ENCODE measurements at places on chromosomes 4 and X.

DNA sequence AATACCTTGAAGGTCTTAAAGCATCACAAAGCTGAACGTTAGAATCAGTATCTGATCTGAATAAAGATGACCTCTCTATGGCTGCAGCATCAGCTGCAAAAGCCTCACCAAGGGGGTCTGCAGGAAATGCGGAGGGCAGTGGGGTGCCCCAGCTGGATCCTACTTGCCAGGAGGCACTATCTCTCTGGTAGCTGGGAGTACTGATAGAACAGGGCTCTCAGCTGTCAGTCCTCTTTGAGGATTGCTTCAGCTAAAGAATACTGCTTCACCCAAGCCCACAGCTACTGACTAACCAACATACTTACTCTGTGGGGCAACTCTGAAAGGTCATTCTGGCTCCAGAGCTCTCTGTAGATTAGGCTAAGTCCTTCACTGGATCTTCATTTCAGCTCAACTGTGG lies 112.5 kb upstream of the ZFP42 start:
- no peak for DNase-seq

DNA sequence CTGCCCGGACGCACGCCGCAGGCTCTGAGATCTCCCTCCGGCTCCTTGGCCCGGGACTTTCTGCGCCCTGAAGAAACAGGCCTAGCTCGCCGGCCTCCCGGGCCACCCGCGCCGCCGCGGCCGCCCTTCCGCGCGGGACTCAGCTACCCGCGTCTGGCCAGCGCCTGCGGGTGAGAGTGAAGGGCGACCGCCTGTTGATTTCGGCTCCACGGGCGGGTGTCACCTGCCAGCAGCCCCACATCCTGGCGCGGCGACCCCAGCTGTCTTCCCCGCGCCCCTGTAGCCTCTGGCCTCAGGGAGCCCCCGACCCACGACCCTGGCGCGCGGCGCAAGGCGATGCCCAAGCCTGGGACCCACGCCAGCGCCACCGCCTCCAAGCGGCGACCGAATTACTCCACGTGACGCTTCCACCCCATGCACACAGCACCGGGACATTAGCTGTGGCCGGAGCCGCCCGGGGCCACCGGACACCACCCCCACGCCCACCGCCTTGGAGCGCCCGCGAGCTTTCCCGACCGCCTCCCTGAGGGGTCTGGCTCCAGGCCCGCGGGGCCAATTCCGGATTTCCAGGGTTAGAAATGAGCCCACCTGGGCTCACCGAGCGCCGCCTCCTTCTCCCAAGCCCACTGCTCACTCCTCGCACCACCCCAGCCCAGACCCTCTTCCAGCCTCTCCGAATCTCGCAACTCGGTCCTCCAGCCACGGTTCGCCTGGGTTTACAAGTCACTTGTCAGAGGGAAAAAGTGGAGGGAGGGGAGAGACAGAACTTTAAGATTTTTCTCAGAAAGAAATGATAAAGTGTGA lies 10.2 kb downstream of the ARX start:
- DNase-seq, result no peak

GRCh38 chrX:42751573-42751972 lies 26.4 kb downstream of the PPP1R2C start:
- no peak for DNase-seq

DNA sequence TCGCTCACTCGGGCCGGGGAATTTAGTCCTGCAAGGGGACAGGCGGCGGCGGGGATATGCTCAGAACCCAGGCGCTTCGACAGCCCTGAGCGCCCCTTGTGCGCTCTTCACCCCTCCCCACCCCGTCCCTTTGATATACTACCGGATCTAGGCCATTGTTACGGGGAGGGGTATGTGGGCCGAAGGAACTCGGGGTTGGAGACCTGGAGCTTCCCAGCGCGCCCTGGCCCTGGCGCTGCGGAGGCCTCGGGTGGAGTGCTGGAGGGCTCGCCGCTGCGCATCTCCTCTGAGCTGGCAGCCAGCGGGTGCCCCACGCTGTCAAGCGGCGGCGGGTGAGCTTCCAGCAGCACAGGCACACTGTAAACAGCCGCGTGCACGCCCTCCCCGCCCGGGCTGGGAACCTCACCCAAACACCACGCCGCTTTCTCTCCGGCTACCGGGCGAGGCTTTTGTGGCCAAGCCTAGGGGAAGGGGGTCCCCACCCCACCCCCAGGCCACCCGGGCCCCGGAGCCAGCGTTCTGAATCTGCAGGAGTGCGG lies 54.5 kb upstream of the BCOR start:
- DNase-seq, result no peak

GRCh38 chr4:184273166-184274147 lies 55.8 kb upstream of the ENPP6 start:
- DNase-seq, result no peak

GRCh38 chr4:148007792-148008191 lies 275.9 kb downstream of the ARHGAP10 start:
- no peak for DNase-seq

DNA sequence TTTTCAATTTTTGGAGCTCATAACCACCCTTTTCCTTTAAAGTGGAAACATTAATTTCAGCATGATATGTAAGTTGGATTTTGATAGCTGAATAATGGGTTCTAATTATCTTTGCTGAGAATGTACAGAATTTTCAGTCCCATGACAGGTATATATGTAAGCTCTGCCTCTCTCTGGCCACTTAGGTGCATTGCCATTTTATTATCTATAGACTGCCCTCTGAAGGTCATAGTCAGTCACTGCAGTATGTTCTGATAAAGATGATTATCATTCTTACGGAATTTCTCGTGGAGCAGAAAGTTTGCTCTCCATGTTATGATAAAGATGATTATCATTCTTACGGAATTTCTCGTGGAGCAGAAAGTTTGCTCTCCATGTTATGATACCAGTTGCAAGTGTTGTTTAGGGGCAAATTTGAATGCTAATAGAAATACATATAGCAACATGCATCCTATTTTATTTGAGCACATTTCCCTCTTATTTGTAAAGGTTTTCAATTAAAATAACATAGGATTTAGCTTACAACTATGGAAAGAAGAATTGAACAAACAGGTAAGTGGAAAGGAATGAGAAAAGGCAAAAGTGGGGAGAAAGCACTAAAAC lies 10.4 kb downstream of the AFP start:
- no peak for DNase-seq

DNA sequence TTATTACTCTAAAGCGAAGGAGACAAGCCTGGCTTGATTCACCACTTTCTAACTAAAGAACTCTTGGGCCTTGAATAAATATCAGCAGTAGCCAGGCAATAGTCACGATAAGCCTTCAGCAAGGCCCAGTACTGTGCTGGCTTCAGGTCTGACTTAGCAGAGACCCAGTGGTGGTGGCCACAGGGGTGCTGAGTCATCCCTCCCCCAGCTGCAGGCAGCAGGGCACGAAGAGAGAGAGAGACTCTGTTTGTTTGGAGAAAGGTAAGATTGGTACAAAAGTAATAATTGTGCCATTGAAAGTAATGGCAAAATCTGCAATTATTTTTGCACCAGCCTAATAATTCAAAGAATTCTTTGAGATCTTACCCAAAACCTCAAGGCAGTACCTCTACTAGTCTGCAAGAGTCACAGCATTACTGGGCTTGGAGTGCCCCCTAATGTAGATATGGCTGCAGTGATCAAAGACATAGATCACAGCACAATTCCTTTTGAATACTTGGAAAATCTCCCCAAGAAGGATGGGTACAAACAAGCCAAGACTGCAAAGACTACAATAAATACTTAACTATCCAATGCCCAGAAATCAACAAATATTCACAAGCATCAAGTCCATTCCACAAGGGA lies 159.5 kb upstream of the USP38 start:
- no peak for DNase-seq

DNA sequence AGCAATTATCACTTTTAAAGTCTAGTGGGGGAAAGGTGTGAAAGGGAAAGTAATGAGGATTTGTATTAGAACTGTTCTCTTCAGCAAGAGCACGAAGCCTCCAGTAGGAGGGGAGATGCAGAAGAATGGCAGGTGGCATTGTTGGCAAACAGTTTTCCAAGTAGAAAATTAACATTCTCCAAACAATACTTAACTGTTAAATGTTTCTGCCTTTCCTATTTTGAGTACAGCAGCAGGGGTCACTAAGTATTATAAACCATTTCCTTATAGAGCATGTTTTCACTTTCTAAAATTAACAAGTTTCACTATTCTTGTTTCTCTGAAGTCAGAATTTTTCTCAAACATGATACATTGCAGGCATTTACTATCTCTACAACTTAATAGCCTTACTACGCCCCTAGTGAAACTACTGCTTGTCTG lies 58.7 kb downstream of the LEF1 start:
- no peak for DNase-seq

- no peak for DNase-seq
Observed at GRCh38 chr4:77921701-77922100, 59.1 kb downstream of the MRPL1 start.

- DNase-seq, result no peak
Observed at GRCh38 chr4:109631532-109632108, 71.6 kb downstream of the MCUB start.

GRCh38 chr4:100428051-100428450 lies 89.8 kb downstream of the EMCN start:
- DNase-seq, result no peak

DNA sequence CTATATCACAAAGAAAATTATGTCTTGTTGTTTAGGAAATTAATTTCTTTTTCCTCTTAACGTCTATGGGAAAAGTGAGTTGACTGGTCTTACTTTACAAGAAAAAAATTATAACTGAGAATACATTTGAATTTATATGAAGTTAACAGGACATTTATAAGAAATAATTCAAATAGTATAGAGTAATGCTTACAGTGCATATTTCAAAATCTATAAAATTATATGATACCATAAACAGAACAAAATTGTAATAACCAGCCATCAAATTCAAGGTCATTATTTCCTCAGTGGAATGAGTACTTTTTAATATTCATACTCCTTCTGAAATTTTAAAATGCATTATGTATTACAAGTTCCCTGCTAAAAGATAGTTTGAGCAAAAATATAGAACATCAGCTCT lies 884.5 kb downstream of the TECRL start:
- no peak for DNase-seq

GRCh38 chrX:40140706-40141499 lies 43.1 kb upstream of the BCOR start:
- DNase-seq, result no peak

DNA sequence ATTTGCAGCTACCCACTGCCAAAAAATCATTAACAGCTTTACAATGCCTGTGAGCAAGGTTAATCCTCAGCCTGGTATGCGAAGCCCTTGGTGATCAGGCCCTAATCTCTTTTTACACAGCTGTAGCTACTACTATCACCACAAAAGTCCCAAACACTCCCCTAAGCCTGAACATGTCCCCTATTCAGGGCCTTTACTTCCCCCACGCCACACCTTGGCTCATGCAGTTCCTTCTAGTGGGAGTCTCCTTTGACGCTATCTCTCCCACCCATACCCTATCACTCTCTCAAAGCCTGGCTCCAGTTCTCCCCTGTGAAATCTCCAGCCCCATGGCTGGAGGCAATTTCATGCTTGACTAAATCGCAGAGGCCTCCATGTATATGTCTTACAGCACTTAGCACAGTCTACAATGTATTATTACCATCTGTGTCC lies 90.6 kb upstream of the CBR4 start:
- DNase-seq, result no peak

- no peak for DNase-seq
Observed at GRCh38 chr4:184448821-184449220, 25.5 kb downstream of the IRF2 start.

DNA sequence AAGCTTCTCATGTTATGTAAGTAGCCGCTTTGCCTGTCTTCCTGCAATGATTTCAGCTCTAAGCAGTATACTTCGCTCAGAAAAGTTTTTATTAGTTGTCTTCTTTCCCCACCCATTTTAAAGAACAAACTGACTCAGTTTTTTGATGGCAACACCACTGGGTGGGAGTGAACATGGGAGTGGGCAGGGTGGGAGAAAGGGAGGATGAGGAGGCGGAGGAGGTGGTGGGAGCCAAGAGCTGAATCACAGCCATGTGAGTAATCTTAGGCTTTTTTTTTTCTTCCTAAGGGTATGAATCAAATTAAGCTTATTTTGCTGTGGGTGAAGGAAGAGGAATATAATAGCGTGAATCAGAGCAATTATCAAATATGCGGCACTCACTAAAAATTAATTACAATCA lies 574.3 kb upstream of the DIPK2B start:
- DNase-seq, result no peak

DNA sequence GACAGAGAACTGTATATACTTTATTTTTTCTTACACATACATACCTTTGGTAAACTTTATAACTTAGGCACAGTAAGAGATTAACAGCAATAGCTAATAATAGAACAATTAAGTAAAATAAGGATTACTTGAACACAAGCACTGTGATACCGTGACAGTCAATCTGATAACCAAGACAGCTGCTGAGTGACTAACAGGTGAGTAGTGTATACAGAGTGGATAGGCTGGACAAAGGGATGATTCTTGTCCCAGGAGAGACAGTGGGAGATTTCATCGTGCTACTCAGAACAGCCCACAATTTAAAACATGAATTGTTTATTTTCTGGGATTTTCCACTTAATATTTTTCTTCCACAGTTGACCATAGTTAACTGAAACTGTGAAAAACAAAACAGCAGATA lies 411.8 kb downstream of the PPP1R2C start:
- DNase-seq, result no peak

DNA sequence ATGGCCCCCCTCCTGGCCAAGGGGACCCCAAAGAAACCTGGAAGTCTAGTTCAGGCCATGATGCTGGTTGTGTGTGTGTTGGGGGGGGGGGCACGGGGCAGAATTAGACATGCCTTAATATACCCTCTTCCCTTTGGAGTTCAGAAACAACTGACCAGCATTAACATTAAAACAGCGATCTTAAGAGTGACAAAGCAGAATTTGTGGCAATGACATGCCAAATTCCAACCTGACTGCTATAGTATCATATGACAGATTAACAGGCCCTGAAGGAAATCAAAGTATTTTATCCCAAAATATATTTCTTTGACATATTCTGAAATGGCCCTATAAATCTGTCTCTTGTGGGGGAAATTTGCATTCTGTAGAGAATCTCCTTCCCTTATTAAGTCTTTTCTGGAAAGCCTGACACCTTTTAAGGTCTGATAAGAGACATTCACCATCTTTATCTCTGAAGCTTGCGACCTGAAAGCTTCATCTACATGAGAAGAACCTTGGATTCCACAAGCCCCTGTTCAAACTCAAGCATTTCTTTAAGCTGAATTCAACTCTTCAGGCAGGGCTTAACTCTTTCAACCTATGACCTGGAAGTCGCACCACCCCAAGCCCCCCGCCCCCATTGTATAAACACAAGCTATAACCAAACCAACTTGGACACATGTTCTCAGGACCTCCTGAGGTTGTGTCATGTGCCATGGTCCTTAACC lies 40.2 kb downstream of the ABCB7 start:
- no peak for DNase-seq

DNA sequence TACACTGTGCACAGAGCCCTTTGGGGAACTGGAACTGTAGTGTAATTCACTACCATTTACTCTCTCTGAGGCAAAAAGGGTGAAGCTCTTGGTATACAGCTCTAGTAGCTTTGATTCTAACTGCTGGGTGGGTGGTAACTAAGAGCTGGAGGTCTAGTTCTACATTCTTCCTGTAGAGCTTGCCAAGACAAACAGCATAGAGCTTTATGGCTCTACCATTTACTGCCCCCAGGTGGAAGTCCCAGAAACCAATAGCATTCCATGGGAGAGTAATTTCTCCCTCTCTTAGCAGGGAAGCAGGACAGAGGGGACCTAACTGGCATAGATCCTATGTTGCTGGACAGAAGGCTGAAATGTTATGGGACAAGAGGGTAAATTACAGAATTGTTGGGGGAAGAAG lies 26.7 kb downstream of the HDAC8 start:
- DNase-seq, result no peak

All from effector memory CD4-positive, alpha-beta T cell (primary cell).